ENCODE measurements at places on chromosomes 3 and 15.
A peak's percentile ranks its signal among the peaks of the same experiment; 100 is the strongest.

DNA sequence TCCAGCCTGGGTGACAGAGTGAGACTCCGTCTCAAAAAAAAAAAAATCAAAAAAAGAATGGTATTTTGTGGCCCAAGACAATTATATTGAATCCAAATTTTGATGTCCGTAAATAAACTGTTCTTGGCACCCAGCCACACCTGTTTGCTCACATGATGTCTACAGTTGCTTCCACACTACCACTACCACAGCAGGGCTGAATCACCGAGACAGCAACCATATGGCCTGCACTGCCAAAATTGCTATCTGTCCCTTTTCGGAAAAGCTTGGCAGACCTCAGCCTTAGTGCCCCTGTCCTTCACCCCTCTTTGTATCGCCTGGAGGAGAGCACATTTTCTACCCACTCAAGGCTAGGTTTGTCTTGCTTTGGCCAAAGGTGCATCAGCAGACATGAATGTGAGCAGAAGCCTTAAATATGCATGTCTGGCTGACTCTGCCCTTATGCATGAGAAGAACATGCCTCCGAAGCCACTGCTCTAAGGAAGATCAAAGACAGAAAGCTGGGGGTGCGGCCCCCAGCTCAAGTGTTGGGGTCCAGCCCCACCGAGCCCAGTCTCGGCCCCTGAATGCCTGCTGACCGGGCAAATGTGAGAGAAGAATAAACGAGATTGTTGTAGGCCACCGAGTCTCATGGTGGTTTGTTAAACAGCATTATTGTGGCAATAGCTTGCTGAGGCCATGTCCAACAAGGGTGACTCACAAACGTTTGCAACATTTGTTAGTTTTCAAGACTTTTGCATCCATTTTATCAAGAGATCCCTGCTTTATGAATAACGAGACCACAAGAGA lies 108.1 kb downstream of the TPRA1 start:
- DNase-seq, result no peak

- no peak for DNase-seq
These were observed 62.2 kb upstream of the MCF2L2 start for GRCh38 chr3:183490653-183491052.

- no peak for DNase-seq
These were observed 136.4 kb downstream of the LIPC start for GRCh38 chr15:58568157-58568571.

- DNase-seq, result no peak
These were observed 32.3 kb downstream of the MYO1E start for GRCh38 chr15:59340325-59340724.

DNA sequence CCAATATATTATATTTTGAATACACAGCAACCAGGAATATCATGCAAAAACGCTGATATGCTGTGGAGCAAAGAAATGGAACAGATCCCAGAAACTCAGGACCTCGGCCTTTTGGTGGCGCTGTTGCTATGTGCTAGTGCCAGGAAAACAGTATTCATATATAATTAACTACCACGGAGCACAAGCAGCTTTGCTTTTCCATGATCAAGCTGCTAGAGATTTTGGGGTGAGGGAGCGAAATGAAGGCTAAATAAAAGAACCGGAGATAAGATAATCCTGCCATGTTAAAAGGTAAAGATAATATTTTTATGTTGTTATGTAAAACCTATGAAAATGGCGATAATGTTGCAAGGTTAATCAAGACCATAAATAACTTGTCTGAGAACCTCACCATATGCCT lies 157.7 kb upstream of the FAM3D start:
- peak; percentile 68 for DNase-seq

- no peak for DNase-seq
These were observed 218.9 kb downstream of the PDZRN3 start for GRCh38 chr3:73405853-73406252.

GRCh38 chr15:79903626-79904025 lies 6.8 kb upstream of the MTHFS start:
- no peak for DNase-seq
